Stimulated activated CD8-positive, alpha-beta memory T cell treated with anti-CD3 and anti-CD28 coated beads, Interleukin-15, amount 100 ng/mL, for 24 hours (primary cell): ENCODE measurements at places on chromosomes 11 and 22.

- no peak for DNase-seq
Observed at GRCh38 chr11:35146711-35147110, 7.7 kb downstream of the CD44 start.

GRCh38 chr11:28703371-28703770 lies 595.2 kb downstream of the METTL15 start:
- DNase-seq = no peak

DNA sequence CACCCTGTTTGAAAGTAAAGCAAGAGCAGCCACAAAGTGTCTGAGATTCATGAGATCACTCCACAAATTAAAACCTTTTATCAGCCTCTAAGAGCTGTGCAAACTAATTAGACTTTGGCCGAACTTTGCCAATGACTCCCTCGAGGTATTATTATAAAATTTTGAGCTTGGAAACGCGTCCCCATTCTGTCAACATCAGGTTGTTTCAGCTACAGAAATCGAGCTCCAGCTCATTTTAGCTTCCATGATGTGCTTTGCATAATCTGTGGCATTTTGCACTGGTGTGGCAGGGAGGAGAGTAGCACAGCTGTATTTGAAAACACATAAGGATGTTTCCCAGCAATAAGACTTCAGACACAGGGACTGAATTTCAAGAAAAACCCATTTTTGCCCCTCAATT lies 872.2 kb downstream of the NTM start:
- DNase-seq = no peak

DNA sequence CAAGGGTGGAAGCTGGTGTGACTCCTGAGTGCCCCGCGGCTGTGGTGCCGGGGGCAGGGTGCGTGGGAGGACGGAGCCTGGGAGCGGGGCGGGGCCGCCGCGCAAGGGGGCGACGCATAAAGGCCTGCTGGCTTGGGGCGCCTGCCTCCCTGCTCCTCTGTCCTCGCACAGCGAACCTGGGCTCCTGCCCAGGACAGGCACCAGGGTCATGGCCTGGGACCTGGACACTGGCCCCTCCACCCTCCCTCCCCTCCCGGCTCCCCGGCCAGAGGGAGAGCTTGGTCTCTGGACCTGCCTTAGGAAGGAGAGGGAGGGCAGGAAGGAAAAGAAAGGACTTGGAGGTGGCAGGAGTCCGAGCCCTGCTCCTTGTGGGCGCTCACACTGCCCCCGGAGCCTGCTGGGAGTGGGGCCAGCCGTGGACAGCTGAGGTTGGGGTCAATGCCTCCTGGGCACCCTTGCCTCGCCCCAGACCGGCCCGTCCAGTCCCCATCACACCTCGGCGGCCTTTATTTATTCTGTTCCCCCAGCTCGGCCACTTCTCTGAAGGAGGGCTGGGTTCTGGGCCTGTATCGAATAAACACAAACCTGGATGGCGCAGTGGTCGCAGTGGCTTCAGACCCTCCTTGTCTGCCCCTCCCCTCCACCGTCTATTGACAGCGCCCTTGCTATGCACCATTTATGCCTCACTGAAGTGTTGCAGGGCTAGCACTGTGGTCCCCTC lies 8.7 kb downstream of the SLC16A8 start:
- no peak for DNase-seq

GRCh38 chr22:23281406-23282088 lies 101.2 kb downstream of the BCR start:
- DNase-seq = peak; percentile 70

GRCh38 chr11:32143378-32143777 lies 52.5 kb downstream of the RCN1 start:
- DNase-seq = no peak

DNA sequence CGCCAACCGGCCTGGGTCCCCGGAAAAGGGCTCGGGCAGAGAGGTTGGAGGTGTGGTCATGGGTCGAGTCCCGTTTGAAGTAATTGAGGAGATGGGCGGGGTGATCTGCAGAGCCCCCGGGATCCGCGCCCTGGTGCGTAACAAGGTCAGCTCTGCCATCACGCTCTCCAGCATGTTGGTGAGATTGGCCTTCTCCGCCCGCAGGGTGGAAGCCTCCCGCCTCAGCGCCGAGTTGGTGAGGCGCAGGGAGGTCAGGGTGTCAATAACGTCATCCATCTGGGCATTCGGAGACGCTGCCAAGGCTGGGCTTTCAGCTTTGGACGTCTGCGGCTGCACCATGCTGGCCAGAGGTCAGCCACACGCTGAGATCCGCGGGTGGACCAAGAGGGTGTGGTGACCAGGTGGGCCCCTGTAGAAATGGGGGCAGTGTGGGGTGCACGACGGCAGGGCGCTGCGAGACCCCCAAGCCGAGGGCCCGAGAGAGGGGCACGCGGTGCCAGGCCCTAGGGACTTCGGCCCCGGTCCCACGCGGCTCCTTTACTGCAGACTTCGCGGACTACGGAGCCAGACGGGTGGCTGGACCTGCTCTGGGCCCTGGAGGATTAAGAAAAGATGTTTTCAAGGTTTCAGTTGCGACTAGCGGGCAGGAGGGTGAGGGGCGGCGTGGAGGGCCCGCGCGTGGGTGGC lies 672 bp downstream of the RTL6 start:
- no peak for DNase-seq

- DNase-seq = no peak
Observed at GRCh38 chr11:94623120-94623735, 56.1 kb downstream of the PIWIL4 start.

GRCh38 chr11:32053151-32053888 lies 37.6 kb upstream of the RCN1 start:
- no peak for DNase-seq

DNA sequence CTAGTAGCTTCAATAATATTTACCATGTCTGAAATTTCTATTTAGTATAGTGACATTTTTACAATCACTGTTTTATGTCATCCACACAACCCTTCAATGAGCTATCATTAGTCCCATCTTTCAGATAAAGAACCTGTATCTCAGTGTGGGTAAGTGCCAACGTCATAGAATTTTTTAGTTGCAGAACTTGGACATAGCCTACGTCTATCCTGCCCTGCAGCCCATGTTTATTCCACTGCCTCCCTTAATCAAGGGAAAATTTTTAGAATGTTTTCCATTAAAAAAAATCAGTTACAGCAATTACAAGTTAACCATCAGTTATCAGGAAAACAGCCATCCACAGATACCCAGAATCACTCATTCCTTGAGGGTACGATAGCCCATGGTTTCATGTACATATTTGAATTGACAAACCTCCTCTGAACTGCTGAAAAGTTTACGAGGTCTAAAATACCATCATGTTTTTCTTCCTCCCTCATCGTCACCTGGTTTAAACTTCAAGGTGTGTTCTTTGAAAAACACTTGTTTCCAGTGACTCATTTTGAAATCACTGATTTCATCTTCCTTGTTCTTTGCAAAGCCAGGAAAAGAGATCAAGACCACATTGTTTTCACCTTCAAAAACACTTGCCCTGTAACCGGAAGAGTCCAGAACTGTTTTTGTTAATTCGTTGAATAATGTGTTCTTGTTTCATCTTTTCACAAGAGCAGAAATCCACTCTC lies 100.9 kb downstream of the FAM76B start:
- DNase-seq = no peak

- no peak for DNase-seq
Observed at GRCh38 chr11:15867871-15868270, 488.5 kb downstream of the SOX6 start.

GRCh38 chr11:91795139-91795887 lies 429.3 kb upstream of the FAT3 start:
- no peak for DNase-seq

- DNase-seq = no peak
Observed at GRCh38 chr11:41982975-41983374, 523.5 kb upstream of the LRRC4C start.

GRCh38 chr11:14132312-14132711 lies 169.8 kb downstream of the SPON1 start:
- no peak for DNase-seq

DNA sequence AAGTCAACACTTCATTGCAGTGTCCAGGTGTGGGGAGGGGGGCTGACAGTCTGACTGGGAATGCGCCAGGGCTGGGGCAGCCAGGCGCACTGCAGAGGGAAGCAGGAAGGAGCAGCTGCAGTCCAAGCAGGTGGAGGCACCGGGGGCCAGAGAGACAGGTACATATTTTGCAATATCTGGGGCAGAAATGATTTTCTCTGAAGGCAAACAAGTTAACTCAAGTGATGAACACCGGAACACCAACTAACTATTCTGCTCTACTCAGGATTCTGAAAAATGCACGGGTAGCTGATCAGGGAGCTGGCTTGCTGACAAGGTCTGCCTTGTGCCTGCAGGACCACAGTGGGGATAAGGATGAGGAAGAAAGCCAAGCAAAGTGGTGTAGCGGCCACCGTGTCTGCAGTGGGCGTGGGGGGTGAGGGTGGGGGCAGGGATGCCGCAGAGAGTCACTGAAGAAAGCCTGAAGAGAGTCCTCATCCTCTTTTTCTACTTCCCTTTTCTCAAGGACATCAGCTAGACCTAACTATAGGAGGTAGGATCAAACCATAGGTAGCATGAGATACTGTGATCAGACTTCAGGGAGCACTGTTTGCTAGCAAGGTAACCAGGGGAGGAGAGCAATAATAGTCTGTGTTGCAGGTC lies 83.4 kb downstream of the SCN3B start:
- DNase-seq = no peak

DNA sequence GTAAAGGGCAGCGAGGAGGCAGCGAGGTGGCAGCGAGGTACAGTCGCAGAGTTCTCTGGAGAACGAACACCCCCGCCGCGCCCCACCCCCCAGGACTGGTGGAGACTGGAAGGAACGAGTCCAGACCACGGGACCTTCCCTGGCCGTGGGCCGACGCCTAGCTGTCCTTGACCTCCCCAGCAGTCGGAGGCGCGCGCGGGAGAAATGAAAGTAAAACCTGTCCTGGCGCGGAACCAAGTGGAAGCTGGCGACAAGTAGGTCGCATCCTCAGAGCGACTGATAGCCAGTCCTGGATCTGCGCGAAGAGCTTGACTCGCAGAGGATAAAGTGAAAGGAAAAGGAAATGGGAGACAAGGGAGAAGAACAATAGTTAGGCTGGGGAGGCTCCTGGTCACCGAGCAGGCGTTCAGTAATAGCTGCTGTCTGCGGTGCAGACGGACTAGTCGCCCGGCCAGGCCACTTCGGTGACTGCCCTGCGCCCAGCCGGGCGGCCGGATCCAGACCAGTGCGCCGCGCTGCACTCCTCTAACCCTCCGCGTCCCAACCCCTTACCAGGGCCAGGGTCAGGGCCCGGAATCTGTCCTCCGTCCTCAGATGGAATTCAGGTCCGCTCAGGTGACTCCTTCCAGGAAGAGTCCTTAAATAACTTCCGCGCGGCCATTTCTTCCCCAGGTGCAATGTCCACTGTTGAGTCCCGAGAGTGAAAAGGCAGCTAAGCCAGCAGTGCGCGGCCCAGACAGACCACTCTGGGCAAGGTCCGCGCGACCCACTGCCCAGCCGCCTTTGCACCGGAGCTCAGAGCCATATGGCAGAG lies 1.9 kb upstream of the ADM start:
- DNase-seq = peak; percentile 9

GRCh38 chr11:2461253-2461955 lies 16.6 kb downstream of the KCNQ1 start:
- DNase-seq = no peak

DNA sequence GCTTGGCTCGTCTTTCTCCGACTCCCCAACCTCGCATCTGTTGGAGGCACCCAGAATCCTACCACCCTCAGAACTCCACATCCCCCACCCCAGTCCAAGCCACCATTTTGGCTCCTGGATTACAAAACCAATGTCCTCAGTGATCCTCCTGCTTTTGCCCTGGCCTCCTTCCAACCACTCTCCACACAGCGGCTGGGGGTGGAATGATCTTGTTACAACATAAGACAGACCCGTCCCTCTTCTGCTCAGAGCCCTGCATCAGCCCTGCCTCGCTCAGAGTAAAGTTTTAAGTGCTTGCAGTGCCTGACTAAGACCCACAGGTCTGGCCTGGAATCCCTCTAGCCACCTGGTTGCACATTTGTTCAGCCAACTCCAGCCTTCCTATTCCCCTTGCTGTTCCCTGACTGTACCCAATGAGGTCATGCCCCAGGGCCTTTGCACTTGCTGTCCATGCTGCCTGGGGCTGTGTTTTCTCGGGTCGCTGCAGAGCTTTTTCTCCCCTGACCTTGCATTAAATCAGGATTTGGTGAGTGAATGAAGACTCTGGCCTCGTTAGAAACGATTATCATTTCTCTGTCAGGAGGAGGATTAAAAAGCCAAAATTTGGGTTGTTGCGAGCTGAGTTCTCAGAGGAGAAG lies 67.3 kb downstream of the IGF2 start:
- no peak for DNase-seq

DNA sequence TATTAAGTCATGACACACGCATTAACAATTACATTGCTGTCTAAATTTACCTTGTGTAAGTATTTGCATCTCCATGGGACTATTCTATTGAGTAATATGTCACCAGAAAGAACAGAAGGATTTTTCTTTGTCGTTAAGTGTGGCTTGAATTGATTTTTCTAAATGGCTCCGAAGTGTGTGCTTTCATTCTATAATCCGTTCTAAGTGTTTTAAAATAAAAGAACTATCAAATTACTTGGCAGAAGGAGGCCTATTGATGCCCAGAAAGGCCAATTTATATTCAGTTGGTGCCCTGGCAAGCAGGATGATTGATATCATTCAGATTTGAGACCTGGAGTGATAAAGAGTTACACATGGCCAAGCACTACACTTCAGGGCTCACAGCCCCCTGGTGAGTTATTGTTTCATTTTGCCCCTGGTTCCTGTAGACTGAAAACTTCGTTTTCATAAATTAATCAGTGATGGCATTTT lies 538.9 kb upstream of the ANO5 start:
- no peak for DNase-seq

- DNase-seq = no peak
Observed at GRCh38 chr11:35682230-35683173, 19.9 kb downstream of the TRIM44 start.

- DNase-seq = peak; percentile 40
Observed at GRCh38 chr11:47216121-47216798, 1.5 kb downstream of the DDB2 start.

DNA sequence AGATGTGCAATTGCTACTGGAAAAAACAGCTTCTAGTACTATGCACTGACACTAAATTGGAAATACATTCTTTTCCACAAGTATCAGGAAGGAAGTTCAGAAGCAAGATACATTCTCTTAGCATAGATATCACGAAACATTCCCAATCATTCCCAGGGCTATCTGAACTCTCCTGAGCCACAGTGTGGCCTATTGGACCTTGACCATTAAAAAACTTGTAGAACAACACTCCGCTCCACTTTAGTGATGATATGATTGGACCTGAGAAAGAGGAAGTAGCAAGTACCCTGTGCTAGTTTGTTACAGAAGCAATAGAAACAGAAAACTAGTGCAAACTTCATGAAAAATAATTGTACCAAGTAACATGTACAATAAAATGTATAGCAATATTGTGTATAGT lies 11.4 kb upstream of the OR5AK2 start:
- no peak for DNase-seq

DNA sequence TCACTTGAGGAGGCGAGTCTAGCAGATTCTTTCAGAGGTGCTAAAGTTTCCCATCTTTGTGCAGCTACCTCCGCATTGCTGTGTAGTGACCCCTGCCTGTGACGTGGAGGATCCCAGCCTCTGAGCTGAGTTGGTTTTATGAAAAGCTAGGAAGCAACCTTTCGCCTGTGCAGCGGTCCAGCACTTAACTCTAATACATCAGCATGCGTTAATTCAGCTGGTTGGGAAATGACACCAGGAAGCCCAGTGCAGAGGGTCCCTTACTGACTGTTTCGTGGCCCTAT lies 8.9 kb upstream of the SAMM50 start:
- DNase-seq = no peak

GRCh38 chr11:77884829-77885190 lies 63.9 kb downstream of the AAMDC start:
- DNase-seq = no peak

GRCh38 chr11:36703055-36703404 lies 105.0 kb upstream of the RAG2 start:
- no peak for DNase-seq
